ENCODE measurements at places on chromosomes 1 and 21. TPM values are rescaled to one million over a fixed set of nuclear protein-coding genes. Genes with fewer than 3 reads are reported as not detected.

Gene GPR153
- total RNA-seq, result 13.7 TPM

Gene IFNLR1
- 2.8 TPM for total RNA-seq

Gene CAMK2N1
- 95.9 TPM for total RNA-seq

Gene ZMYM1
- 16.3 TPM for total RNA-seq

Gene AMY1B
- total RNA-seq, result not detected

Gene PCAT6
- not detected for total RNA-seq

Gene GBP7
- not detected for total RNA-seq

GRCh38 chr21:42308161-42308913, 6.9 kb downstream of the TFF3 start:
- DNase-seq, result no peak

DNA sequence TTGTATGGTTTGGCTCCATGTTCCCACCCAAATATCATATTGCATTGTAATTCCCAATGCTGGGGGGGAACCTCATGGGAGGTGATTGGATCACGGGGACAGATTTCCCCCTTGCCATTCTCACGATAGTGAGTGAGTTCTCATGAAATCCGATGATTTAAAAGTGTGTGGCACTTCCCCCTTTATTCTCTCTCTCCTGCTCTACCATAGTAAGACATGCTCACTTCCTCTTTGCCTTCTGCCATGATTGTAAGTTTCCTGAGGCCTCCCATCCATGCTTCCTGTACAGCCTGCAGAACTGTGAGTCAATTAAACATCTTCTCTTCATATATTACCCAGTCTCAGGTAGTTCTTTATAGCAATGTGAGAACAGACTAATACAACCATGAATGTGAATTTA, 211.6 kb upstream of the NR5A2 start:
- no peak for DNase-seq

- no peak for DNase-seq
These were observed 499.2 kb downstream of the OMA1 start for GRCh38 chr1:58047265-58047858.

DNA sequence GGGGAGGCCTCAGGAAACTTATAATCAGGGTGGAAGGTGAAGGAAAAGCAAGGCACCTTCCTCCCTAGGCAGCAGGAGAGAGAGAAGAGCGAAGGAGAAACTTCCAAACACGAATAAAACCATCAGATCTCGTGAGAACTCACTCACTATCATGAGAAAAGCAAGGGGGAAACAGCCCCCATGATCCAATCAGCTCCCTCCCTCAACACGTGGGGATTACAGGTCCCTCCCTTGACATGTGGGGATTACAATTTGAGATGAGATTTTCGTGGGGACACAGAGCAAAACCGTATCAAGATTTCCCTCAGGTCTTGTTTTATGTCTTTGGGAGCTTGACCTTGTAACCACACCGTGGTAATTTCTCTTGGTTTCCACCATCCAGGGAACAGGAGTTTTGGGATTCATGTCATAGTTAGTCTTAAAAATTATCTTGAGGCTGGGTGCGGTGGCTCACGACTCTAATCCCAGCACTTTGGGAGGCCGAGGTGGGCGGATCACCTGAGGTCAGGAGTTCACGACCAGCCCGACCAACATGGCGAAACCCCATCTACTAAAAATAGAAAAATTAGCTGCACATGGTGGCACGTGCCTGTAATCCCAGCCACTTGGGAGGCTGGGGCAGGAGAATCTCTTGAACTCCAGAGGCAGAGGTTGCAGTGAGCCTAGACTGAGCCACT, 47.2 kb upstream of the NBPF3 start:
- DNase-seq, result no peak

DNA sequence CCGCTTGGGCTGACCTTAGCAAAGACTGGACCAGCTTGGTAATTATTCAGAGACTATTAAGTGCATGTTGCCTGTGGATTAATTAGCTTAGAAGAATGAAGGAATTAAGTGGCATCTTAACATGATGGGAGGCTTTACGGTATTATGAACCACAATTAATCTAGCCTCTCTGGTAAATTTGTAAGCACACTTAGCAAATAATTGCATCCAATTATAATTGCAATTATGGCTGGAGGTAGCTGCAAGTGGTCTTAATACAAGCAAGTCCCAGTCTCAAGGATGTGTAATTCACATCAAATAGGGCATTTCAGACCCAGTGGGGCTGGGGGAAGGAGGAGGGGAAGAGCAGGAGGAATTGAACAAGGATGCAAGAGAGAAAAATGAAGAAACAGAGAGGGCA, 151.6 kb downstream of the CNIH3 start:
- no peak for DNase-seq

- no peak for DNase-seq
These were observed 116.5 kb downstream of the ZP4 start for GRCh38 chr1:237774246-237774645.

GRCh38 chr1:233393926-233394680, 66.6 kb downstream of the MAP3K21 start:
- DNase-seq, result no peak

- DNase-seq, result no peak
These were observed 61.3 kb upstream of the BACH1 start for GRCh38 chr21:29237110-29238052.

- no peak for DNase-seq
These were observed 12.5 kb upstream of the DNM3 start for GRCh38 chr1:171828794-171829193.

DNA sequence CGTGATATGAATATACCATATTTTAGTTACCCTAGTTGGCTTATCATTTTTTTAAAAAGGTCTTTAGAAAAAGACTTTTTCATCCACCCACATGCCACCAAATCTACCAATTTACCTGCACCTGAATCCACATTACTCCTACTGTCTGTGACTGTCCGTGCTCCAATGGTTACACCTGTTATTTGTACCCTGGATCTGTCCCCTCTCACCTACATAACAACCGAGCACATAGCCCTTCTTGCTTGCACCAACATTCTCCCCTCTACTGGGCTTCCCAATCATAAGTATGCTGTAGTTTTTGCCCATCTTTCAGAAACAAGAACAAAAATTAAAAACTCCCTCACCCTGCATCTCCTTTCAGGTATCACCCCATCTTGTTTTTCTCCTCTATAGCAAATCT, 17.6 kb downstream of the SOD1 start:
- DNase-seq, result no peak

- DNase-seq, result no peak
These were observed 16.2 kb upstream of the MARK1 start for GRCh38 chr1:220511785-220512184.

DNA sequence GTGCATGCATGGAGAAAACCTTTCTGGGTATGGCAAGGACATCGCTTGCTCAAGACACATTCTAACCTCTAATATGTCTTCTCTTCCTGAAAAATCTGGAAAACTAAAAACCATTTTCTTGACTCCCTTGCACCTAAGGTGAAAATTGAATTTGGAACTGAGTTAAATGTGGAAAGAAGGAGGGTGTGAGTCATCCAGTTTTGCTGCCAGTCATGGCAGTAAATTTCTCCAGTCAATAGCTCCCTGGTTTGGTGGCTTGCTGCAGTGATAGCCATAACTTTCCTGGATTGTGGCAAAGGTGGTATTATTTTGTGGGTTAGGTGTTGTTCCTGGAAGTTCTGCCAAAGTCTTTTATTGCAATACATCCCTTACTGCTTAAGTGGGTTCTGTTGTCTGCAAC, 2.5 kb downstream of the ZCCHC17 start:
- no peak for DNase-seq

DNA sequence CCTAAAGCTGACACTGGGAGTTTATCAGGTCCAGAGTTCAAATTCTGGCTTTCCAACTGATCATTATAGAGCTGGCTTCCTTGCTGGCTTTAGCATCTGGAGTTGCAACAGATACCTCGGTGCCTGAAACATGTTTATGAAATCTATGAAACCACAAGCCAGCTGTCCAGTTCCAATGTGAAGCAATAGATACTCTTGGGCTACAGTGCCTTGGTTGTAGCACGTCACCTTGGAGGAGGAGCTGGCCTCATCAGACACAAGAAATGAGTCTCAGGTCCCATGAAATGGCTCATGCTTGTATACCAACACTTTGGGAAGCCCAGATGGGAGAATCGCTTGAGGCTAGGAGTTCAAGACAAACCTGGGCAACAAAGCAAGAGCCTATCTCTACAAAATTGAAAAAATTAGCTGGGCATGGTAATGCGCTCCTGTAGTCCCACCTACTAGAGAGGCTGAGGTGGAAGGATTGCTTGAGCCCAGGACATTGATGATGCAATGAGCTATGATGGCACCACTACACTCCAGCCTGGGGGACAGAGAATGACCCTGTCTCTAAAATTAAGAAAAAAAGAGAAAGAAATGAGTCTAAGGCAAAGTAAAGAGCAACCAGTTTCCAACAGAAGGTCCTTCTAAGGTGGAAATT, 132.5 kb upstream of the ZNF648 start:
- DNase-seq, result peak; percentile 47

DNA sequence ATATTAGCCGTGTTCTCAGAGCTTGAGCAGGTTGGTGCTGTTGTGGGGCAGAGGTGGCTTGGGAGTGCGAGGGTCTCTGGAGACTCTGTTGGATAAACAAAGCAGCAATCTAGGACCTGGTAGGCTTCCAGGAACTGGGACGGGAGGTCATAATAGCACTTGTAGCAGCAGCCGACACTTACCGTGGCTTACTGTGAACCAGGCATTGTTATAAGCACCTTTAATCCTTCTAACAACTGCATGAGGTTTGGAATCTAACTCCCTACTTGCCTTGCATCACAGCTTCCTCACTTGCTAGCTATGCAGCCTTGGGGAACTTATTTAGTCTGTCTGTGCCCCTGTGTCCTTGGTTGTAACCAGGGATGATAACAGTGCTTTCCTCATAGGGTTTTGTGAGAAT, 94.9 kb downstream of the NAV1 start:
- DNase-seq, result no peak

GRCh38 chr1:31460027-31460426, 47.0 kb downstream of the SERINC2 start:
- DNase-seq, result no peak

- DNase-seq, result no peak
These were observed 14.5 kb upstream of the PTTG1IP start for GRCh38 chr21:44887807-44888580.

DNA sequence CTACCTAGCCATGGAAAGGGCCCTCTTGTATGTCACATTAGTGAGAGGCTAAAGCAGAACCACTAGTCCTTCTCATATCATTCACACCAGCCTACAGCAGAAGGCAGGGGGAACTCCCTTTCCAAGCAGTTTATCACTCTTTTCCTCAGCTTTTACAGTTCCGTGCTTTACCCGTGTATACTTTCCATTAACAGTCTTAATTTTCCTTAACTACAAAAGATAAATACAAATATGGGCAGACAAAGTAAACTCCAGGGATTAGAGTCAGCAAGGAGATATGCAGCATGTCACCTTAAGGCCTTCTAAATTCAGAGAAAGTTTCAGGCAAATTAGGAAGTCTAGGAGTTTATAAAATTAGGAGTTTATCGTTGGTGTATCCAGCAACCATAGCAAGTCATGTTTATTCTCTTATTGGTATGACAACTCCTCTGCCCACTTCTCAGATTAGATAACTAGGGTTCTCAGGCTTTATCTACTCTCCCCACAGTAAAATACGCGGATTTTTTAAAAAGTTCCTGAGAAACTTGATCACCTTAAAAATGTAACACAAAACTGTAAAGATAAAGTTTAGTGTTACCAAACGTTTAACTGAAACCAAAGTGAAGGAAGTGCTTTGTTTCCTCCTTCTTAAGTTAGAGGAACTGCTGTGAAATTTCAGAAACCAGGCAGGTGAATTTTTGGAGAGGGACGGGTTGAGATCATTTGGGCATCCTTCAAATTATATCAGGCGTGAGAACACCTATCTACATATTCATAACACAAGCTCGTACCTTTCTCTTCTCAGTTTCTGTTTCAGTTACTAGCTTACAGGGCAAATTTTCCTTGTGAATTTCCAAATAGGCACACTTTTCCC, 42.7 kb upstream of the SLC19A2 start:
- DNase-seq, result no peak

DNA sequence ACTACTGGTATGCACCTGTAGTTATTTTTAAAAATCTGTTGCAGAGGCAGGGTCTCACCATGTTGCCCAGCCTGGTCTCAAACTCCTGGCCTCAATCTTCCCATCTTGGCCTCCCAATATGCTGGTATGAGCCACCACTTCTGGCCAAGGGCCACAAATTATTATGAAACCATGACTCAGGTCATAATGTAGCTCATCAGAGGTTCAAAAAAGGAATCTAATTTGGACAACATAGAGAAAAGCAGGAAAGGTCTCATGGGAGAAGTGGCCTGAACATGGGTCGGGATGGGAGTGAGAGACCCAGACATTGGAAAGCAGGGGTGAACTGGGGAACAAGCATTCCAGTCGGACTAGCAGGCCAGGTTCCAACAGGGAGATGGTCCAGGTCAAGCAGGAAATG, 45.2 kb upstream of the C1orf198 start:
- DNase-seq, result no peak

DNA sequence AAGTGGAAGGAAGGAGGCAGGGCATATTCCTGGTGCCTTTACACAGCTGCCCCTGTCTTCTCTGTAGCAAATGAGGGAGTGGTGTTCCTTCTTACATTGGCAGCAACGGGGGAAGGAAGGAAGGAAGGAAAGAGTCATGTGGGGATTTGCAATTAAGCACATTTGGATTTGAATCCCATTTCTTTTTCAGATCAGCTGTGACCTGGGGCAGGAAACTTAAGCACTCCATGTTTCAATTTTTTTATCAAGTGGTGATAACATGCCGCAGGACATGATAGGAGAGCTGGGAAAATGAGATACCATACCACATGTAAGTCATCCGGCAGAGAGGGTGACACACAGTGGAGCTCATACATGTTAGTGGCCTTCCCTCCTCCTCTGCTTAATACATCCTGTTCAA, 186.8 kb downstream of the APP start:
- DNase-seq, result no peak
